Stimulated activated CD4-positive, alpha-beta T cell treated with anti-CD3 and anti-CD28 coated beads, Interleukin-1b, Interleukin-23, amount 100 ng/mL, for 24 hours (primary cell): ENCODE measurements at places on chromosomes 2 and 18.

DNA sequence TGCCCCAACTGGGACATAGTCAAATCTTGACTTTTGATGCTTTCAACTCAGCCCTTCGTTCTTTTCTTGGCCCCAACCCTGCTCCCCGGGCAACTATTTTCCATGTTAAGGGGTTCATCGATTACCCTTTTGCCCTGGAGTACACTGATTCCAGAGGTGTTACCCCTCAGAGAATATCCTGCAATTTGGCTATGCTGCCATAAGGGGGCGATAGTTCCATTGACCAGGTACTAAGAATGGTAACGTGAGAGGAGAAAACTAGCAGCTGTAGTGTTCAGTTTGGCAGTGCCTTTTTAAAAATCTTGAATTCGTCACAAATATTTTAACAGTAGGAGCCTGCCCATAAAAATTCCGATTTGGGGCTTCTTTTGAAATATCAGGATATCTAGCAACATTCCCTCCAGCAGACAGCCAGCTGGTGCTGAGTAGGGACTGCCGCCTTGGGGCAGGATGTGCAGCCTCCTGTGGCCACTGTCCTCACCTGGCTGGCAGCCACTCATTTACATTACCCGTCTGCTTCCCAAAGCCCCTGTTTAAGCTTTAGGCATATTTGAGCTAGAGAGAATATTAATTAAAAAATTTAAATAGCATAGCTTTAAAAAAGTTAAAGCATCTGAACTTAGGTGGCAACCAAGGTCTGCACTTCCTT is 146.3 kb upstream of the SKOR2 start:
- DNase-seq: no peak

DNA sequence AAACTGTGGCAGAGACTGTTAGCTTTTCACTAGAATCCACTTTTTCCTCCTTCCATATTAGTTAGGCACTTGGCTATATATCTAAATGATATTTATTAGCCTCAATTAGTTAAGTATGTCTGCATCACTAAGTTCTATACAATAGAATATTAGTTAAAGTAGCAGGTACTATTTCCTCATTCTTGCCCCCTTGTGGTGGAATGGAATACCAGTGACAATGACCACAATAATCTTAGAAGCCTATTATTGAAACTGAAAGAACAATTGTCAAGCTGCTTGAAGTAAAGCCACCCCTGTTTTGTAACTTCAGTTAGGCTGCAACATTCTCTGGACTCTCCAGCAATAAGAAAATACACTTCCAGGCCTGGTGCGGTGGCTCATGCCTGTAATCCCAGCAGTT is 476.3 kb upstream of the VWC2L start:
- no peak for DNase-seq

GRCh38 chr18:75739682-75740081 is 312.2 kb upstream of the SMIM21 start:
- DNase-seq: no peak

DNA sequence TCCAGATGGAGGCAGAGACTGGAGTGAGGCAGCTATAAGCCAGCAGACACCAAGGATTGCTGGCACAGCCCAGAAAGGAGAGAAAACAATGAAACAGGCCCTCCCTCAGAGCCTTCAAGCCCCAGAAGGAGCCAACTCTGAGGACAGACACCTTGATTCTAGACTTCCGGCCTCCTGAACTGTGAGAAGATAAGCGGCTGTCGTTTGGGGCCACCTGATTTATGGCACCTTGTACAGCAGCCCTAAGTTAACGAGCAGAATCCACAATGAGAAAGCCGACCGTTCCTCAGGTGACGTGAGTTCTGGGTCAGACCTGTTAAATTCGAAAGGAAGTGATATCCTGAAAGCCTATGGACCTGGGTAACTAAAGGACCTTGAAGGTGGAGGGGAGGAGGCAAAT is 7.3 kb upstream of the CNDP2 start:
- no peak for DNase-seq

DNA sequence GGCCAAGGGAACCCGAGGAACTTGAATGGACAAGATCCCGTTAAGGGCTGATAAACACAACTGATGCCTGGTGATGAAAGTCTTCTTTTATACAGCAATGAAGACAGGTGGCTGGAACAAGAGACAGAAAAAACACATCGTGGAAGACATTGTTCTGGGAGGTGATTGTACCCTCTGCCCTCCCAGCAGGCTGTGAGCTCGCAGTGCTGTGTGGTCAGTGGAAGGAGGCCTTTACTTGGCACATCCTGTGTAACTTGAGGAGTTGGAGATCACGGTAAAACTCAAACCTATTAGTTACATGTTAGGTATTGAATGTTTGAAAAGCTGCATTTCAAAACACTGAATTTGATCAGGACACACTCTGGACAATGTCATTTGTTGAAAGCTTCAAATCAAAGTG is 249.9 kb upstream of the EPAS1 start:
- no peak for DNase-seq
